ENCODE measurements at places on chromosomes 7 and 10.

- DNase-seq: no peak
These were observed 67.8 kb downstream of the TMEM26 start for GRCh38 chr10:61385231-61386001.

- DNase-seq: no peak
These were observed 170.3 kb downstream of the USP6NL start for GRCh38 chr10:11441151-11441535.

DNA sequence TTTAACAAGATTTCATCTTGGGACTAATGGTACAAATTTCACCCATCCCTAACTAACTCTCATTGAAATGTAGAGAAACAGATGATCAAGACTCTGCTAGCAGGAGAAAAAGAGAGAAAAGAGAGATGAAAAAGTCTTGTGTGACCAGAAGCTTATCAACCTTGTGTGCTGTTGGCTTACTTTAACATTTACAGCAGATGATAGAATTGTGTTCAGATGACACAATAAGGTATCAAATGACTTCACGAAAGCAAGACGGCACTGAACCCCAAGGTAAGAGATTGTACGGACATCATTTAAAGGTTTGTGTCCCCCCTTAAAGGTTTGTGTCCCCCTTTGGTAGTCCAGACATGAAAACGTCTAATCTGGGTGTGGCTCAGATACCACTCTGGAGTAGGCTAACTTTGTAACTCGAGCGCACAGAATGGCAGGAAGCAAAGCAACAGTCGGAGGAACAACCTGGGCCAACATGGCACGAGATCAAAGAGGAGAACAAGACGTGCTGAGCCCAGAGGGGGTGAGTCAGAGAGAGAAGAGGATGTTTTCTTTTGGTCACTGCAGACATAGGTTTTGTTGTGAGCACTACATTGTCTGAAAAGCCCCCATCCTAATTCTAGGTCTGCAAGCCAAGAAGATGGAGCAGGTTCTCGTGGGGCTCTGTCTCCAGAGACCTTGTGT, 10.4 kb upstream of the LMBR1 start:
- no peak for DNase-seq

GRCh38 chr7:156004265-156005201, 192.3 kb upstream of the SHH start:
- DNase-seq: no peak

- no peak for DNase-seq
These were observed 28.5 kb downstream of the FRMPD2 start for GRCh38 chr10:48245977-48246376.

GRCh38 chr10:17181751-17182150, 19.7 kb downstream of the TRDMT1 start:
- no peak for DNase-seq

- no peak for DNase-seq
These were observed 70.6 kb downstream of the FOXL3 start for GRCh38 chr7:360454-361100.

DNA sequence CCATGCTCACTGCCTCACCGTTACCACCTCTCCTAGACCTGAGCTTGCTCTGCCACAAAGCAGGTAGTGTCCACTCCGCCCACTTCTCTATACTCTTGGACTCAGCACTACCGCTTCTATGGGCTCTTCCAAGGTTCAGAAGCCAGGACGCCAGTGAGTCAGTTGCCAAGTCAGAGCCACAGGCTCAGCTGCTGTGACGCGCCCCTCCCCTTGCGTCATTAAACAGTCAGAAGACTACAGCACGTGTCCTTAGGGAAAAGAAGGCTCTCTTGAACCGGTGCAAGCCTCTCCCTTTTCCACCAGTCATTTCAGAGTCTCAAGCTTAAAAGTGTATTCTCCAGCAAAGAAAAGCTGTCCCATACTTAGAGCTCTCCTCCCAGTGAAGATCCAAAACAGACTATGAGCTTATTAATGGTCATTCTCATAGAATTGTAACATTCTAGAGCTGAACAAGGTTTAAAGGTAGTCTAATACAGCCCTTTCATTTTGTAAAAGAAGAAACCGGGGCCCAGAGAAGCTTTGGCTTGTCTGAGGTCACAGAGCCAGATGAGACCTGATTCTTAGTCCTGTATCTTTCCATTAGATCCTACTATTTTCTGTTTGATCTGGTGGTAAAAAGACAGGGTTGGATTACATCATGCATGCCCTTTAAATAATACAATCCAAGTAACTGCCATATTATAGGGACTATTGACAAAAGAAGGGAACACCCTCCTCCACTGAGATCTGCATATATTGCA, 40.9 kb upstream of the MET start:
- peak; percentile 42 for DNase-seq

DNA sequence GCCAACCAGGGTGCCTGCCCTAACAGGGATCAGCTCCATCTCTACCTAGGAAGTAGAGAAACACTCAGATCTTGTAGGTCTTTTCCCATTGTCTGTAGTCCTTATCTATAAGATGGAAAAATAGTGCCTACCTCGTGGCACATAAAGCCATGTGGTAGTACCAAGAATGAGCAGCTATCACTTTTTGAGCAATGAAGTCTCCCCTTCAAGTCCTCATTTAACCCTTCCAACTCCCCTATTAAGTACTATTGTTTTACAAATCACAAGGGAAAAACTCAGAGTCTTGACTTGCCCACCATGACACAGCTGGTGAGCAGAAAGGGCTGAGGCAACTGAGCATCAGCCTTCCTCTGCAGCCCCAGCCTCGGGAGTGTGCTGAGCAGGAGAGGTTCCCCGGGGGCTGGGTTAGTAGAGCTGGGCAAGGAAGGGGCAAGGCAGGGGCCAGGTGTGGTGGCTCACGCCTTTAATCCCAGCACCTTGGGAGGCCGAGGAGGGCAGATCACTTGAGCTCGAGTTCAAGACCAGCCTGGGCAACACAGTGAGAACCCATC, 3.3 kb downstream of the FRAT2 start:
- no peak for DNase-seq

DNA sequence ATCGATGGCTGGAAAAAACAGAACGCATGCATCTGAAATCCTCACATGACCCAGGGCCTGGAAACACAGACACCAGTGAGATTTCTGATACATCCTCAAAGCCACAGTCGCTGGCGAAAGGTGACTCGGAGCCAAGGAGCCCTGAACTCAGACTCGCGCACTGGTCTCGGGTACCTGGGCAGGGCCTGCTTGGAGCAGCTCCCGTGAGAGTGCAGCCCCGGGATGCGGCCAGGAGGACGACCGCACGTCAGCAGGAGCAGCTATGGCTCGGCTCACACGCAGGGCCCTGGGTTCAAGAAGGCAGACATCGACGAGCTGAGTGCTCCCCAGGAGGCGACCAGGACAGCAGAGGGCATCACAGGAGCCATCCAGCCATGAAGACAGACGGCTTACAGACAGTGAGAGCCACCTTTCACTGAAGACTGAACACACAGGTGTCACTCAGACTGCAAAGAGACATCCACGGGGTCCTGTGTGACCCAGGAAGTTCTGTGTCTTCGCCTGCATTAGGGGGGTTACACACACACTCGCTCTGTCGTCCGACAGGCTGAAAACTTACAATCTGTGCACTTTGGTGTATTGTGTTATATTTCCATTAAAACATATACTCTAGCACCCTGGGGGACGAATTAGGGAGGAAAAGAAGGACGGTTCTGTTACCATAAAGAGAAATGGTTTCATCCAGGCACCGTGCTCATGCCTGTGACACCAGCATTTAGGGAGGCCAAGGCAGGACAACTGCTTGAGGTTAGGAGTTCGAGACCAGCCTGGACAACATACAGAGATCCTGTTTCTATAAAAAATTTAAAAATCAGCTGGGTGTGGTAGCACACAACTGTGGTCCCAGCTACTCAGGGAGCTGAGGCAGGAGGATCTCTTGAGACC, 227.7 kb downstream of the MAD1L1 start:
- no peak for DNase-seq

- no peak for DNase-seq
These were observed 29.1 kb downstream of the GTF2IRD1 start for GRCh38 chr7:74482629-74483401.

DNA sequence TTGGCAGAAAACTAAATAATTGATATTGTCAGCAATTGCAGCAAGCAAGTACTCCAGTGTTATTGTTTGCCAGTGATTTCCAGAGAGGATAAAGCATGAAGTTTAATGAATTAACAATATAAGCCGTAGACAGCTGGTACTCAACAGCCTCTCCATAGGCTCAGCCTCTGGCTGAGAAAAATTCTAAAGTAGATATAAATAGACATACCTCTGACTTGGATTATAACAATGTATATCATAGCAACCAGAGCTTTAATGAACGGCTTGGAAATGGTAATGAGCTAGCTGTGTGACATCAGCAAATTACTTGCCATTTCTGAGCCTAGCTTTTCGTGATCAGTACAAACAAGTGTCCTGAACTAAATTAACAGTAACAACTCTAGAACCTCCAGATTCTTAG, 1055.4 kb upstream of the AUTS2 start:
- no peak for DNase-seq

GRCh38 chr10:20993389-20993788, 96.3 kb upstream of the NEBL start:
- no peak for DNase-seq

GRCh38 chr10:71204746-71205145, 7.6 kb upstream of the UNC5B start:
- no peak for DNase-seq

DNA sequence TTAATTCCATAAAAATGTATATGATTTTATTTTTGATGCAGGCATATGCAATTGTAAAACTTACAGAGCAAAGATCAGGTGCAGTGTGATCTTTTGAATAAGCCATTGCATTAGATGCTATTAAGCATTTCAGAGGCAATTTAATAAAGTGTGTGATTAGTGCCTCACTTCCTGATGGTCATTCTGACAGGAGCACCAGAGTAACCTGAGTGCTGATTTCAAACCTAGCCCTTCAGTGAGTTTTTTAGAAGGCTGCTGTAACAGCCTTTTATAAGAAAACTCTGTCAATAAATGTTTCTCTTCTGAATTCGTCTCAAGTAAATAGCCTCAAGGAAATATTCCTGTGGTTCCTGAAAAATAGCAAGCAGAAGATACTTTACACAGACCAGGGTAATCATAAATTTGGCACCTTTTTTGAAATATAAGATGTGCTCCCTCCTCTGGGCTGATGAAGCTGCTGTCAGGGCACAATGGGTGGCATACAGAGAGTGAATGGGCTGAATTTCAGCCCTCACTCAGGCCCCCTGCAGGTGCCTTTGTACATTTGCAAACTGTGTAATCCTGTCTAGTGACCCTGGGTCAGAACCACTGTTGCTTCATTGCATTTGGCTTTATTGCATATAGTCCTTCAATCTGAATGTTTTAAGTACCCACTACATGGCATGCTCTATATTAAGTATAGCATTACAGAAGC, 193.7 kb upstream of the CSTF2T start:
- DNase-seq: no peak

DNA sequence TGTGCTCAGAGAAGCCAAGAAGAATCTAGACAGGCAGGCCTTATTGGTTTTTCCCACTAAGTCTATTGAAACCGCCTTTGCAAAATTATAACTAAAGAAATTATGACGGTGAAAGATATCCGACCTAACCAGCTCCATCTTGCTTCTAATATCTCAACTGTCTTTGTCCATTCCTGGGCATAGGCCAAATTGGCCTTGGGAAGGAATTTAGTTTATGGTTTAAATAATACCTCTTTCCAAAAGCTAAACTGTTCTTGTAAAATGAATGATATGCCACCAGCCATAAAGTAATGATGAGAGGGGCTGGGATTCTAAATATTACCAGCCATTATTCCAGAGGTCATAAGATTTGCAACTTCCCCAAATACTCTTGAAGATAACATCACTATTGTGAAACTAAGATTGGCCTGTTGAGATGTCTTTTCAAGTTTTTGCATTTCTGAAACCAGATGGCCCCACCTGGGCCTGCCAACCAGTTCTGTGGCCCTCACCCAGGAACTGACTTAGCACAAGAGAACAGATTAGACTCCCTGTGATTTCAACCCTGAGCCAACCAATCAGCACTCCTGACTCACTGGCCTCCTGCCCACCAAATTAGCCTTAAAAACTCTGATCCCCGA, 41.2 kb upstream of the SLC35G1 start:
- no peak for DNase-seq

DNA sequence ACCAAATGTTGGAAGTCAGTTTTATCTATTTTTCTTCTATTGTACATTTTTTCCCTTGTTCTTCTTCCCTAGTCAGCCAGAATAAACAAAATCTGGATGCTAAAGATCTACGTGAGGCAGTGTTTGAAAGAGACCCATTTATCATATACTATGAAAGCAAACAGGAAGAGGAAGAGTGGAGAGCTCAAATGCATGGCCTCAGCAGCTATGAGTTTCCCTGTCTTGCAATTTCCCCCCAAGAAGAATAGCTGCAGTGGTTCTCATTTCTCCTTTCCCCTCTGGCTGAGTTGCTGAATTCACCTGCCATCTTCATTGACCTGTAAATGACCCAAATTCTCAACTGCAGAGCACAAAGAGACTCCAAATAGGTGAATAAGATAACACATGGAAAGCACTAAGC, 347.1 kb upstream of the NRP1 start:
- DNase-seq: no peak

DNA sequence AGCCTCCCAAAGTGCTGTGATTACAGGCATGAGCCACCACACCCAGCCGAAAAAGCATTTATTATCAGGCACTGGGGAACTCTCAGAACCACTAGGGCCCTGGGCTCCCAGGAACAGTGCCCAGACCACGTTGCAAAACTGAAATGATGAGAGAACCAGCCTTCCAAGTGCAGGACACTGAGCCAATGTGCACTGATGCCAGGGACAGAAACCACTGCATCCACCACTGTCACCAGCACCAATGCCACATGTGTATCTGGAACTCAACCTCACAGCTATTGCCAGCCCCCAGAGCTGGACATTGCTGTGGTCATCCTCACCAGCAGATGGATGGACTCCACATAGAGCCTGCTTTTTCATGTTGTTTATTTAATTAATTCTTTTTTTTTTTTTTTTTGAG, 28.2 kb upstream of the TPST1 start:
- no peak for DNase-seq

DNA sequence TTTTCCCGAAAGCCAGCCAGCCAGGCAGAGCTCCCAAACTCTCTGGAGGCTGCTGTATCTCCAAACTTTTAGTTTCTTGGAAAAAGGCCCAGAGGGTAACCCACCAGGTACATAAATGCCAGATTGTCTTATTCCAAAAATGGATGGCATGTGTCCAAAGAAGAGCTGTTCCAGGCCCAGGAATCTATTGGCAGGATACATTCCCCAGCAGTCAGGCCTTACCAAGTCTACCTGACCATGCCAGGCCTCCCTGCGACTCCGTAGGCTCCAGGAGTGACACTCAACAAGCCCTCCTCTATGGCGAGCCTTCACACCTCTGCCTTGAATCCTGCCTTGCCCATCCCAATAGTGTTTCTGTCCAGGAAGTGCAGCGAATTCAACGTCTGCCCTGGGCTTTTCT, 95.6 kb downstream of the GRB10 start:
- no peak for DNase-seq

GRCh38 chr7:151780631-151781030, 96.3 kb downstream of the PRKAG2 start:
- no peak for DNase-seq

DNA sequence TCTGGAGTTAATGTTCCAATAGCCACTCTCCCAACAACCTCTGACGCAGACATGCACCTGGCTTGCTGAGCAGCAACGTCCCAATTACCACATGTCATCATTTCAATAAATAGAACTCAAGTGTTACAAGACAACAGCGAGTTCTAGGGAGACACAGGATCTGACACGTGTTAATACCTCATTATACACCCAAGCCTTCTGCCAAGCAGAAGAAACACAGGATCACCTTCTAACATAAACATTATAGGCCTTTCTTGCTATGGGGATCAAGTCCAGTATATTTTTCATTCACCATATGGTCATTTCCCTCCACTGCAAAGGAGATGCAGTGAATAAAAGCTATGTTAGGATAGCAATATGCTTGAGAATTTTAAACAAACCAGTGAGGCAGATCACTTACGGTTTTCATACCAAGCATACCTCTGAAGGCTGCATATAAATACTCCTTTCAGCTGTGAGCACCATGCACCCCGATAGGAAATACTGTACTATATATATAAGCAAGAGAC, 74.2 kb downstream of the JAZF1 start:
- DNase-seq: no peak
